ENCODE measurements at places on chromosomes 11 and 22.

DNA sequence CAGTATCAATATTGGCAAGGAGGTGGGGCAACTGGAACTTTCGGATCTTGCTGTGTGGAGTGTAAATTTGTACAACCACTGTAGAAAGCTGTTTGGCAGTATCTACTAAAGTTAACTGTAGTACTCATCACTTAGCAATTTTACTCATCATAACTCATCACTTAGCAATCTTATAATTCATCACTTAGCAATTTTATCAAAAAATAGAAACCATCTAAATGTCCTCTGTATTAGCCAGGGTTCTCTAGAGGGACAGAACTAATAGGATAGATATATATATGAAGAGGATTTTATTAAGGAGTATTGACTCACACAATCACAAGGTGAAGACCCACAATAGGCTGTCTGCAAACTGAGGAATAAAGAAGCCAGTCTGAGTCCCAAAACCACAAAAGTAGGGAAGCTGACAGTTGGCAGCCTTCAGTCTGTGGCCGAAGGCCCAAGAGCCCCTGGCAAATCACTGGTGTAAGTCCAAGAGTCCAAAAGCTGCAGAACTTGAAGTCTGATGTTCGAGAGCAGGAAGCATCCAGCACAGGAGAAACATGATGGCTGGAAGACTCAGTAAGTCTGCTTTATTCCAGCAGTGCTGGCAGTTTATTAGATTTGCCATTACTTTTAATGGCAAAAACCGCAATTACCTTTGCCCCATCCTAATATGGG lies 92.9 kb upstream of the USP47 start:
- no peak for DNase-seq

DNA sequence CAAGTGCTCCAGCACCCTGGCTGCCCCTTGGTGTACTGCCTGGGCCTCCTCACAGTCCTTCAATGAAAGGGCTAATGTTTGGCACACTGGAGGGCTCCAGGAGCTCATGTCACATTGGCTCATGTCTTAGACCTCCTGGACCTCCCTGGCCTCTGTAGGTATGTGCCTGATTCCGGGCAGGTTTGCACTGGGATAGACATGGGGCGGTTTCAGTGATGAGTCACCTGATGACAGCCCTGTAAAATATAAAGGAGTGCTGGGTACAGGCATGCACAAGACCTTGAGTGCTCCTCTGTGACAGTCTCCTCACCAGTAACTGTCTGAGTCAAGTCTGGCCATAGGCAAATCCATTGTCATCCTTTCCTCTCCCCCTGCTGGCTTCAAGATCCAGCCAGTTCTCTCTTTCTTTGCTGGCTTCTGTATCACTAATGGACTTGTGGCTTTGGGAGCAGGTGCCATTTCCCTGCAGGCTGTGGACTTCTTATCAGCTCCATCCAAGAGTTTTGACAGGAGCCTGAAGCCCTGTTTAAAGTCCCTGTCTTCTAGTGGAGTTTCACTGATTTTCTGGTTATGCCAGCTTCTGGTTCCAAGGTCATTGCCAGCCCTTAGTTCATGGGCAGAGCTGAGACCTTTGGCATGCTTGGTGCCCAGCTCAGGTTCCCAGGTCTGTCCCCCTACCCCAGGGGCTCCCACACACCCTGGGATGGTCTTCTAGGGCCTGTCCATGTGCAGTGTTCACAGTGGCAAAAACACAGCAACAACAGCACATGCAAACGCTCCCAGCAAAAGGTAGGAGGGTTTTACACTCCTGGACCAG lies 22.7 kb upstream of the P2RY2 start:
- DNase-seq = no peak

DNA sequence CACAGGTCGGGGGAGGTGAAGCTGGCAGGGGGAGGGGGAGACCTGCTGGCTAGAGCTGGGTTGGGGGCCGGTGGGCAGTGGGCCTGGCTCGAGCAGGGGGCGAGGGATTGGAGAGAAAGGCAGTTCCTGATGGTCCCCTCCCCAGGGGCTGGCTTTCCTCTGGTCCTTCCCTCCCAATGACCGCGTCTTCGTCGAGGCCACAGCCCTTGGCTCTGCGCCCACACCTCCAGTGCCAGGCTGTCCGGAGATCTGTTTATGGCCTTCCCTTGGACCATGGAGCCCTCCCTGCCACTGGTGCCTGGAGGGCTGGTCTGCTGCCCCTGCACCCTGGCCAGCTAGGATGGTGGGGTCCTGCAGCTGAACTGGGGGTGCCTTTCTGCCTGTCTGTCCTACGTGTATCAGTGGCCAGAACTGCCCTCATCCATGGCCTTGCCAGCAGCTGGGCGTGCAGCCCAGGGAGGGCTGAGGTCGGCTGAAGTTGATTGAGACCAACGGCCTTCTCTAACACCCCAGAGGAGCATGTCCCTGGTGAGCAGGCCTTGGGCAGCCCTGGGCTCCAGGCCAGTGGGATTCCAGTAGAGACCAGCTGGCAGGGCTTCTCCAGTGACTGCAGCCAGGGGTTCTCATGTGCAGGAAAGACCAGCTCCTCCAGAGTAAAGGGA lies 12.3 kb downstream of the TANGO2 start:
- no peak for DNase-seq

GRCh38 chr11:45665206-45665932 lies at the start of gene CHST1:
TSS of gene CHST1 (minus strand) at chr11:45665622. CDS start at chr11:45650923, 14,699 bp downstream.
- DNase-seq = peak; percentile 19

DNA sequence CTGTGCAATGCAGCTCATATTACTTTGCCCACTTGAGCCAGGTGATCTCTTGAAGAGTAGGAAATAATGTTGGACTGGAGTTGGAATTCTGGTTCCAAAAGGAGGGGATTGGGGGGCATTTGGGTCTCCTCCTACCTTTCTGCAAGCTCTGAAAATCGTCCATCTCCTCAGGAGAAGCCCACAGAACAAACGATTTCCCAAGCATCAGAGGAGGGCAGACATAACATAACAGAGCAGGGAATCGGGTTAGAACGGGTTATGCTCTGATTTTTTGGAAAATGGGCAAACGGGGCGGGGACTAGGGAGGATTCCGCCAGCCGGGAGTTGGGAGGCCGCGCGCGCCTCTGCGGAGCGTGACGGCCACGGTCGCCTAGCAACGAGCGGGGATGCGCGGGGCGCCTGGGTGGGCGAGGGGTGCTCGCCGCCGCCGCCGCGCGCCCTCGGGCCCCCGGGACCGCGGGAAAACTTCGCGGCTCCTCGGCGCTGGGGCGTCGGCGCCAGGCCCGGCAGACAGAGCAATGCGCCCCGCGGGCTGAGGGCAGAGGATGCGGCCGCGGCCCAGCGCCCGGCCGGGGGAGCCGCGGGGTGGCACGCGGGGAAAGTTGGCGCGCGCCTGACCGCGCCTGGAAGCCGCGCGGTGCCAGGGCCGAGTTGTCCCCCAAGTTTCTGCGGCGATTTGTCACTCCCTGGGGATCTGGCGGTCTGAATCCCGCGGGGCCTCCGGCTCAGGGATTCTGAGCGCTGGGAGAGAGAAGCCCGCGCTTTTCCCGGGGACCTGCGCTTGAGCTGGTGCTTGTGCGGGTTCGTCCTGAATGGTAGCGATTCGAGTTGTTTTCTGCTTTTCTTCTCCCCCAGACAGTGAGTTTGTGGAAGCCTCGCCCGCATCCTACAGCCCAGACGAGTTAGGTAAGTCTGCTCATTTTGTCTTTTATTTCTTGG lies 27.8 kb upstream of the AMOTL1 start:
- DNase-seq = peak; percentile 13

DNA sequence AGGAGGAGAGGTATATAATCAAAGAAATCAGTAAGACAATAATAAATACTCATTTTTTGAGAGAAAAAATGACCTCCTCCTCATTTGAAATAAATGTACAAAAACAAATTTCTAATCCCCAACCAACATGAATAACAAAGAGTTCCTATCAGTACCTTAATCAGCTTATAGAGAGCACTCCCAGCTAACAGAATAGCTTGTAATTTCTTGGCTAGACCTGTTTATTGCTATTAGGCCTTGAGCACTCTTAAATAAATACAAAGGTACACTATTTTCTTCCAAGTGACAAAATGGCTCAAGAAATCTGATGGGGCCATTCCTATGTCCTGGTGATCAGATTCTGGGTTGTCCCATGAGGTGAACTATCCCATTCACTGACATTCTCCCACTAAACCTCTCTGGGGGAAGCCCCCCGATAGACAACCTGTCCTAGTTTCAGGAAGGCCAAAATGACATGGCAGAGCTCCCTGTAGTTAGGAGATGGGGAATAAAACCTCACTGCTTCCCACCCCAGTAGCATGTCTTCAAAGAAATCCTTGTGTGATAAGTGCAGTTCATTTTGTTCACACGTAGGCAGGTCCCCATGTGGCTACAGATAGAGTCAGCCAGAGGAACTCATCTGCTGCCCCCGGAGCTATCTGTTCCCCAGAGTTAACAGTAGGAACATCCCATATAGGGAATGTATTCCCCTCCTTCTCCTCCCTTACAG lies 385.7 kb downstream of the SOX6 start:
- DNase-seq = no peak

DNA sequence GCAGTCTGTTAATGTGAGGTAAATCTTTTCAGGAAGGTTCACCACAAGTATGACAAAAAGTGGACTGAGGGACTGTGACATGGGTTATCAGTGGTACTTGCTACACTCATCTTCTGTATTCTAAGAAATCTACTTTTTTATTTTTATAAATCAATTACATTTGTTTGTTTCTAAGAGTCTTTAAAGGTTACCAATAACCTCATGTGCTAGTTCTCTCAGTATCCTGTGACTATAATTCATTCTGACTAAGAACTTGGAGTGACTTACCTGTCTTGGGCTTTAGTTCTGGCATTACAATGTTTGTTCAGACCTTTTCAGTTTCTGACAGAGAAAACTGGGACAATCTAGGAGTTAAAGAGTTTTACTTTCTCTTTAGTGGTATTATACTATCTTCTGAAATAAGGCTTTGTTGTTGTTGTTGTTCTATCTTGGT lies 108.4 kb downstream of the PDE3B start:
- no peak for DNase-seq

- DNase-seq = no peak
Observed at GRCh38 chr22:46525389-46526243, 11.8 kb downstream of the CELSR1 start.

DNA sequence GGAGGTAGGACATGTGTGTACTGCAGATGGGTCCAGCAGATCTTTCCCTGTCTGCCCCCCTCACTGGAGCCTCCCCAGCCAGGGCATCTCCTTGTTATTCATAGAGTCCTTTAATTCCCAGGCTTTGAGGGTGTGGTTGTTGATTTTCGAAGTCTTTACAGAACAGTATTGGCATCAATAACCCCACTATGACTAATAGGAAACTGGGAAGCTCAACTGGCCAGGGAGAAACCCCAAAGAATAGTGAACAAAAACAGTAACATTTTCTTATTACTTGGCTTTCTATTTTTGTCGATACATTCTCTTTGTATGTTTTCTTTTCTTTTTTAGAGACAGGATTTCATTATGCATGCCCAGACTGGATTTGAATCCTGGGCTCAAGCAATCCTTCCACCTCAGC lies 57.9 kb downstream of the NF2 start:
- DNase-seq = no peak

GRCh38 chr11:119723243-119723951 lies 5.6 kb downstream of the NECTIN1 start:
- DNase-seq = no peak

DNA sequence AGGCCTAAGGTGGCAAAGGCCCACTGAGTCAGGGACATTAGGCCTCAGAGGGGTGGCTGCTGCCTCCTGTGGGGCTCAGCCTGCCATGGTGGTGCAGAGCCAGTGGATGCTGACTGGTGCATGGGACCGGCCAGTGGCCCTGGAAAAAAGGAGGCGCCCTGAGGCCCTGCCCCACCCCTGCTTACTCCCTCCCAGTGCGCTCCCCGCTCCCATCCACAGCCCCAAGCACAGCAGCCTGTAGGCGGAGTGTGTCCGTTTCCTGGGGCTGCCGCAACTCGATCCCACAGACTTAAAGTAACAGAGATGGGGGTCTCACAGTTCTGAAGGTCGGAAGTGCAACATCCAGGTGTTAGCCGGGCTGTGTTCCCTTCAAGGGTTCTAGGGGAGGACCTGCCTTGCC lies 38.4 kb upstream of the FADD start:
- no peak for DNase-seq

- no peak for DNase-seq
Observed at GRCh38 chr22:17825876-17826550, 51.7 kb upstream of the BID start.

DNA sequence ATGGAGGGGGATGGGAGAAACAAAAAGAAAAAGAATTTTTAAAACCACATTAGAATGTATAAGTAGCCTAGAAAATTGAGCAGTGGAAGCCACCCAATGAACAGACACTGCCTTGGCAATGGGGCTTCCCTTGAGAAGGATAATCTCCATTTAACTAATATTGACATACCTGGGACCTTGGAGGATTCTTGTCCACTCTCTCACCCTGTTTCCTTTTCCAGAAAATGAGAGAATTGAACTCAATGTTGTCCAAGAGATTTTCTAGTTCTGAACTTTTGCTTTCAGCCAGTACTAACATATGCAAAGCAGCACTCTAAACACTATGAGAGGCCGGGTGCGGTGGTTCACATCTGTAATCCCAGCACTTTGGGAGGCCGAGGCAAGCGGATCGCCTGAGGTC lies 524 bp downstream of the MS4A8 start:
- no peak for DNase-seq

- peak; percentile 38 for DNase-seq
Observed at GRCh38 chr22:46053563-46054090, 76.7 kb upstream of the WNT7B start.

DNA sequence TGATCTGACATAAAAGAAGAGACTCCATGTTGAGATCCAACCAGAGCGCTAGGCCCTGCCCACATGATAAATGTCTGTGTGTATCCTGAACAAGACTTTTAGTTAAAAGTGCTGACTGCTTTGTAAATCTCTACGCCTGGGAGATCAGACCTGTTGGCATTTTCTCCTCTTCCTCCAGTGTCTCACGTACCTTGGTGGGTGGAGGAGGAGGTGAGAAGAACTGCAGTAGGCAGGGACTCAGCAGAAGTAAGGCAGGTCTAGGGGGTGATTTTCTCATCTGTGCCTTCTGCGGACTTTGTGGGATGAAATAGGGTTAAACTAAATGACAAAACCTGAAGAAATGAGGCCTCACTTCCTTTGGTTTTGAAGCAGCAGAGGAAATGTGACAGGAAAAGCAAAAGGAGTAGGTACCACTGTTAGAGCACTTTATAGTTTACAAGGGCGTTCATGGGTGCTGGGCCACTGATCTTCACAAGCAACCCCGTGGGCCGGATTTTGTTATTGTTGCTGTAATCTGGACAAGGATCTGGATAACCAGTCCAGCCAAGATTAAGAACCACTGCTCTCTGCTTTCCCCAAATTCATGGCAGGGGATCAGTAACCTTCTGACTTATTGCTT lies 36.7 kb upstream of the PLET1 start:
- DNase-seq = no peak

DNA sequence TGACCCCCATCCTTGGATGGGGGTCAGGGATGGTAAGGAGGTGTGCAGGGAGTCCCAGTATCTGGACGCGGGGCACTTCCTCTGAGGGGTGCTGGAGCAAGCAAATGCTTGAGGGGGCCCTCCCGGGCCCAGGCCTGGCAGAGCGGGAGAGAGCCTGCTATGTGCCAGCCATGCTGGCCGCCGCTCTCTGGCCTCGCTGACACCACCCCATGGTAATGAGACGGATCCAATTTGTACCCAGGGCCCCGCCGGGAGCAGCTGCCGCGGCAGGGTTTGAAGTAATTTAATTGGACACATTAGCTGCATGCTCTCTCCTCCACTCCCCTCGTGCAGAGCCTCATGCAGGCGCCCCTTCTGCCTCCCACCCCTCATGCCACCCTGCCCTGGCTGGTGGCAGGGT lies 6.3 kb downstream of the SYT7 start:
- no peak for DNase-seq

- no peak for DNase-seq
Observed at GRCh38 chr11:113393501-113393985, 6.0 kb downstream of the ANKK1 start.

All from NCI-H1930 (cell line).